ENCODE measurements at places on chromosomes 4 and X. TPM values are rescaled to one million over a fixed set of nuclear protein-coding genes. Genes with fewer than 3 reads are reported as not detected.

GRCh38 chr4:102638621-102639020, 122.1 kb downstream of the MANBA start:
- DNase-seq = no peak

DNA sequence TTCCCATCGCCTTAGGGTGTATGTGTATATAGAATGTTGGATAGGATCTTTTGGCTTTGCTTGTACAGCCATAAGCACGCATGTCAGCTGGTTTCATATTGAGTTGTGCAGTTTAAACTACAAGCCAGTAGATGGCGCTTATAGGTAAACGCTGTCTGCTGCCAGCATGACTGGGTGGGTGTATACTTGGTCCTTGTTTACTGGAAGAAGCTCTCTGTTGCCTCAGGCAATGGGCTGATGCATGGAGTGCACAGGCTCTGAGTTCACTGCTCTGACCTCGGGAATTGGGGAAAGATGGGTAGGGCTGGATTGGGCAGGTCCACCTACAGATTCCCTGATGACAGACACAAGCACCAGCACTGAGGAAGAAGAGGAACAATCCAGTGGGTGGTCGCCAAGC, 831.5 kb downstream of the STIM2 start:
- DNase-seq = no peak

GRCh38 chr4:133178956-133179355, 29.9 kb downstream of the PCDH10 start:
- no peak for DNase-seq

Gene MAGEA11
- total RNA-seq = not detected

Gene AKAP4
- not detected for total RNA-seq

Measured in Right ventricle myocardium superior (tissue), 1 donor.